Stimulated activated CD8-positive, alpha-beta memory T cell treated with anti-CD3 and anti-CD28 coated beads, Interleukin-2, amount 100 ng/mL, for 48 hours (primary cell): ENCODE measurements at places on chromosomes 7 and 10.

DNA sequence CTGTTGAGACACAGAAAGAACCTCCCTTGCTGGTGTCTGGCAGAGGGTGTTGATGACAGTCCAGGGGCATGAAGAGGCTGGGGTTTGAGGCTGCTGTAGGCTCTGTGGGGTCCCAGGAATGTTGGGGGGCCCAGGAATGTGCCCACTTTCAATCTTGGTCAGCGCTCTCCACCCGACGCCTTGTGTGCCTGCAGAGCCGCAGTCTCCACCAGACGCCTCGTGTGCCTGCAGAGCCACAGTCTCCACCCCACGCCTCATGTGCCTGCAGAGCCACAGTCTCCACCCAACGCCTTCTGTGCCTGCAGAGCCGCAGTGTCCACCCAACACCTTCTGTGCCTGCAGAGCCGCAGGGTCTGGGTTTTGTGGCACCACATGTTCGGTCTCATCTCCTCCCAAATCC, 84.0 kb downstream of the ADARB2 start:
- no peak for DNase-seq

DNA sequence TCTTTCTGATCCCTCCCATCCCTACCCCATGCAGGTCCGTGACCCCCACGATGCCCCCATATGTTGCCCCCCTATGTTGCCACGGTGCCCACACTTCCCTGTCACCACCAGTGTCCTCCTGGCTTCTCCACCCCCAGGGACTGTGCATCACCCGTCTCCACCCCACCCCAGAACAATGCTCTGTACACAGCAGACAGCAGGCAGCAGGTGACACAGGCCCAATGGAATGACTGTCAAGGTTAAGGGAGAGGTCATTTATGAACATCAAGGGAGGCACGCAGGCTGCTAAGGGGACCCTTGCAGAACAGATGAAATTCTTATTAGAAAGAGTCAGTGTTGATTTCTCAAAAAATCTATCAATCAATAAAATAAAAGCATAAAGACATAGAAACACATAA, 71.5 kb downstream of the PARP12 start:
- DNase-seq = no peak

GRCh38 chr10:44647877-44648542, 263.1 kb upstream of the CXCL12 start:
- DNase-seq = no peak

DNA sequence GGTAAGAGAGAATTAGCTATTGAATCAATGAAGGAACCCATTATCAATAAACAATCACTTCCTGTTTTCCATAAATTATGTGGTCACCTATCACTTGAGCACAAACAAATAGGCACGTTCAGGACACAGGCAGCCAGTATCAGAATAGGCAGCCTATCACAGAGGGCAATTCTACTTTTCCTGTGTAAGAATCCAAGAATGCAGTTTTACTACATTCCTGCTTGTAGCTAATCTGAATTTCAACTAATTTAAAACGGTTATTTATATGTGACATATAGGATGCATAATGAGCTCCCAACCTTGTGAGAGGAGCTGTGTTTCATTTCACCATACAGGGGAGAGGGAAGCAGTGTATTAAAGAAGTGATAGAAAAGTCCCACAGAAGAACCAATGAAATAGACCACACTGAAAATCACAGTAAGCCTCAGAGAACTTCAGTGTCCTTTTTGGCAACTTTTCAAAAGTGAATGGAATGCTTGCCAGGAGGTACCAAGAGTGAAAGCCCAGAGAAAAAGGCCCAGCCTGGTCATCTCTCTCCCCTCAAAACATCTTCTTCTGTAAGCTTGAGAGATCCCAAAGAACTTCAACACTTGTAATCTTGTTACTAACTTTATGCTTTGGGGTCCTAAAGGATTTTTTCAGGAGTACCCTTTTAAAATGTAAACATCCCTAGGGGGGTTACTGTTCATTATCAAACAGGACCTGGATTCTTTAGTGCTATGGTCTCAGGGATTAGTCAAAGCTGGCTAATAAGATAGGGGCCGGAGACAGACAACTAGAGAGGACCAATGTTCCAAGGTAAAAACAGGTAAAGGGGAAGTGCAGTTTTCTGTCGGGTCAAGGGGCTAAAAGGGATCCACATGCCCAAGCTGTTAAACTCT, 1.3 kb downstream of the IMMP2L start:
- no peak for DNase-seq

- DNase-seq = no peak
Measured at GRCh38 chr10:75104842-75105241, 6.6 kb upstream of the SAMD8 start.

DNA sequence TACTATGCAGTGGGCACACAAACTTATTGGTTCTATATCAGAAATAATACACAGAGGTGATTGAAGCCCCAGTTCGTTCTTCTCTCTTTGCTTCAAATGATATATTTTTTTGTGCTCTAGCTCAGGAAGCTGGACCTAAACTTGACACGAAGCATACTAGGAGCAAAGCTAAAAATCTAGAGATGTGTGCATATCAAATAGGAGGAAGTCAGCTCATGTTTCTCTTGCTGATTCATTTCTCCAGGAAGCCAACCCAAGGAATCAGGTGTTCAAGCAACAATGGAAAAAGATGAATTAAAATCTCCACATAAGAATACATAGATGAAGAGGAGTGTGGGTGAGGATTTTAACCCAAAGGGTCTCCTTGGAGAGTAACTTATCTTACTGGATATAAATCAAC, 432.5 kb downstream of the KCNMA1 start:
- DNase-seq = no peak

- no peak for DNase-seq
Measured at GRCh38 chr10:119769886-119770285, 44.0 kb downstream of the INPP5F start.

DNA sequence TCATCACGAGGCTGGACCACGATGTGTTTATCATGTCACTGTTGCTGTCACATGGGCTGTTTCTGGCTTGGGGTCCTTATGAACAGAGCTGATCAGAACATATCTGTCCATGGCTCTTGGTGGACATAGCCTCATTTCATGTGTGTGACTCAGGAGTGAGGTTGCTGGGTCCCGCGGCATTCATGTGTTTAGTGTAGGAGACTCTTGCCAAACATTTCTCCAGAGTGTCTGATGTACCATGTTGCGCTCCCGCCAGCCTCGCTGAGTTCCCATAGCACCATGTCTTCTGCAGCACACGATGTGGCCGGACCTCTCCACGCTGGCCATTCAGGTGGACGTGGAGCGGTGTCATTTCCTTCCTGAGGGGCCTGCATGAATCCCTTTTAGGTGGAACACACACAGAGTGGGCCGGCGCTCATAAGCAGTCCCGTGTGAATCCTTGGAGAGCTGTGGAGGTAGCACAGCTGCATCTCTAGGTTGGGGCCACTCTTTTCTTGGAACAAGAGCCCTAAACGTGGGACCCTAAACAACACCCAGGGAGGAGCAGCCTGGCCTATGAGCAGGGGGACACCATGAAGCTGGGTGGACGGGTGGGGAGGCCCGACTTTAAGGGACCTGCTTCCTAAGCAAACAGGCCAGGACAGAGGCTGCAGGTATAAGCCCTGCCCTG, 134.6 kb downstream of the LHPP start:
- DNase-seq = no peak

- DNase-seq = no peak
Measured at GRCh38 chr10:48279081-48279751, 4.7 kb upstream of the FRMPD2 start.

DNA sequence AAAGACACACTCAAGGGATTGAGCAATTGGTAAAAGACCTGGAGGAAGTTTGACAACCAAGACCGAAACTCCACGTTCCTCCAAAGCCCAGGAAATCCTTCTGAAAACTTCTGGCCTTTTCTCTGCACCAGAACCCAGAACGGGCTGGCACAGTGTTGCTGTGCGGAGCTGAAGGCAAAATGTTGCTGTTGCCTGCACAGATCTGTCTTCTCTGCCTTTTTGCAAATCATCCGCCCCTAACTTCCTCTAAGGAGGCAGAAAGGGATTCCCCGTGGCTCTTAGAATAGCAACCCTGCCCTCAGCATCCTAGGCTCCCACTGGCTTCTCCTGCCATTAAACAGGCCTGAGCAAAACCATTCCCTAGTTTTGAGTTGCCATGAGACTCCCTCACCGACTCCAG, 44.9 kb downstream of the FIGNL1 start:
- no peak for DNase-seq

DNA sequence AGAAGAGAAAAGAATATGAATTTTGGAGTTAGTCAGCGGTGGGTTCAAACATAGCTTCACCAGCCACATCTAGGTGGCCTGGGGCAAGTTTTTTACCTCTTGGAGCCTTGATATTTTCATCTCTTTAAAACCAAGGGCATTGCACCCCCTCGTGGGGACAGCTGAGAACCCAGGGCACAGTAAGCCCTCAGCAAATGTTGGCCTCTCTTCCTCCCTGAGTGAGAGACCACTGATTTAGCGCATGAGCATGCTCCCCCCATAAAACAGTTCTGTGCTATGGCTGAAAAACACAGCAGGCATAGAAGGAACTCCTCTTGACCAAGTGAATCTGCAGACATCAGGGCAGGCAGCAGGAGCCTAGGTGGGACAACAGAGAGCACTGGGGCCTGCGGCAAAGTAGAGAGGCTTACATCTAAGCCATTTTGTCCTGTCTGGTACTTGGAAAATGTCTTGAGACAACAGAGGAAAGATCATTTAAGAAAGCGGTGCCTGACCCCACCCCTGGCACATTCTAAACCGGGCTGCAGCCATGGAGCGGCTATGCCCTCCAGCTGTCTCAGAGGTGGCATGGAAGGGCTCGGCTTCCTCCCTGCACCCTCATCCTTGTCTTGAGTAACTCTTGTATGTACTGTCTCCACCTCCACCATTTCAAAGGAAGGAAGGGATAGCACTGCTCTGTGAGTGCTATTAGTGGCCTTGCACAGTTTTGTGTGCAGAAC, 94.7 kb downstream of the ARHGAP22 start:
- DNase-seq = no peak

- DNase-seq = no peak
Measured at GRCh38 chr10:69626826-69627225, 3.2 kb upstream of the FAM241B start.

GRCh38 chr10:111879969-111880368, 303.6 kb downstream of the GPAM start:
- DNase-seq = no peak

- no peak for DNase-seq
Measured at GRCh38 chr7:35613150-35613549, 81.8 kb downstream of the HERPUD2 start.

- DNase-seq = no peak
Measured at GRCh38 chr7:67402280-67402679, 405.6 kb downstream of the TYW1 start.

DNA sequence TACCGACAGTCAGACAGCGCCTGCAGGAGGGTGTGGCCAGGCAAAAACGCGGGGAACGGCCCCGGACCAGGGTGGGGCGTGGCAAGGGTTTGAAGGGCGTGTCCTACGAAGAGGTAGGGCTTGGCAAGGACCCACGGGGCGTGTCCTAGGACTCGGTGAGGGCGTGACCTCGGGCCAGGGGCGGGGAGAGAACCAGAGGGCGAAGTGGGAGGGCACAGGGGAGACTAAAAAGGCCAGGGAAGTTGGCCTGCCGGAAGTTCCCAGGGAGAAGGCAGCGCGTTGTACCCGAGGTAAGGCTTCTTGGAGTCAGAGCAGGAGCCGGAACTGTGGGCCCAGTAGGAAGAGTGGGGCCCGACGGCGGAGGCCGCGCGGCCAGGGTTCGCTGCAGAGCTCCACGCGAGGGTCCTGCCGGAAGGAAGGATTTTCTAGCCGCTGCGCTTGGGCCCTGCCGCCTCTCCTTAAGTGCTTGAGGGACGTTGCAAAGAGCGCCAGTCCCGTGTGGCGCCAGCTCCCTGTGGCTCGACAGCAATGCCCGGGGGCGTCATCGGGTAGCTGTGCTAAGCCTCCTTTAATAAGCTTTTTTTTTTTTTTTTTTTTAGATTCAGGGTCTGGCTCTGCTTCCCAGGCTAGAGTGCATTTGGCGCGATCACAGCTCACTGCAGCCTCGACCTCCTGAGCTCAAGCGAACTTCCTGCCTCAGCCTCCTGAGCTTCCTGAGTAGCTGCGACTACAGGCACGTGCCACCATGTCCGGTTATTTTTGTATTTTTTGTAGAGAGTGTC, at the start of gene PTER:
Gene PTER (plus strand): TSS at position 253 of the 782 bp plus-strand sequence. CDS start 47,375 bp downstream, outside the sequence.
- peak; percentile 98 for DNase-seq

- DNase-seq = no peak
Measured at GRCh38 chr7:114589436-114589835, 174.8 kb downstream of the FOXP2 start.

GRCh38 chr10:17735166-17735941, 16.6 kb upstream of the TMEM236 start:
- DNase-seq = no peak

GRCh38 chr10:58436071-58436470, 50.9 kb downstream of the TFAM start:
- DNase-seq = no peak

DNA sequence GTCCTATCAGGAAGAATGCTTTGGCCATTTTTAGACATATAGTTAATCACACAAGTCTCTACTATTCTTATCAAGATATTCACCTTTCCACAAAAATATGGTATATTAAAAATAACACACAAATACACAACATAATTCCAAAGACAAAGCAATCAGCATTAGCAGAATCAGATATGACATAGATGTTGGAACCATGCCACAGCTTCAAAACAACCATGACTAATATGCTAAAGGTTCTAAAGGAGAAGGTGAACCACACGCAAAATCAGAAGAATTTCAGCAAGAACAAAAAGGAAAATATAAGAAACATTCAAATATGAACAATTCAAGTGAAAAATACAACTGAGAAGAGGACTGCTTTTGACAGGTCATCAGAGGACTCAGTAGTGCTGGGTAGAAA, 670.2 kb upstream of the SORCS1 start:
- DNase-seq = no peak

GRCh38 chr10:20443094-20443493, 454.0 kb downstream of the NEBL start:
- no peak for DNase-seq

- no peak for DNase-seq
Measured at GRCh38 chr10:32205670-32206069, 141.3 kb downstream of the EPC1 start.

- DNase-seq = no peak
Measured at GRCh38 chr7:45151131-45151684, 6.4 kb upstream of the RAMP3 start.

DNA sequence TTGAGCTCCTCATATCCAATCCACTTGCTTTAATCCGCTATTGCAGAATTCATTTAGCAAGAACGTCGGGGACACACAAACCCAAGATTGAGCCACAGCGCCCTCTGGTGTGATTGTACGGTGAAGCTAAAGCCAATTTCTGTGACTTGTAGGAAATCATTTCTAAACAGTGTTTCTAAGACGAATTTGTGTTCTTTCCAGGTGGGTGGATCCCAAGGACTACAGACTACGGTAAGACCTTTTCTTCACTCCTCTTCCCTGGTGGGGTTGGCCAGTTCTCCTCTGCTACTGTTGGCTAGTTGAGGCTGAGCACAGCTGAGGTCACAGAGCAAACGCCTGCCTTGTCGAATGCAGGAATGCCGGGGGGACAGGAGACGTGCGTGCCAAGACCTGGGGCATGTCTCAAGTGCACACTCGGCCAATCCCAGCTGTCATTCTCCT, 5.2 kb downstream of the DMBT1 start:
- DNase-seq = peak; percentile 52
